ENCODE measurements at places on chromosomes 2 and 18. TPM values are rescaled to one million over a fixed set of nuclear protein-coding genes. Genes with fewer than 3 reads are reported as not detected.

DNA sequence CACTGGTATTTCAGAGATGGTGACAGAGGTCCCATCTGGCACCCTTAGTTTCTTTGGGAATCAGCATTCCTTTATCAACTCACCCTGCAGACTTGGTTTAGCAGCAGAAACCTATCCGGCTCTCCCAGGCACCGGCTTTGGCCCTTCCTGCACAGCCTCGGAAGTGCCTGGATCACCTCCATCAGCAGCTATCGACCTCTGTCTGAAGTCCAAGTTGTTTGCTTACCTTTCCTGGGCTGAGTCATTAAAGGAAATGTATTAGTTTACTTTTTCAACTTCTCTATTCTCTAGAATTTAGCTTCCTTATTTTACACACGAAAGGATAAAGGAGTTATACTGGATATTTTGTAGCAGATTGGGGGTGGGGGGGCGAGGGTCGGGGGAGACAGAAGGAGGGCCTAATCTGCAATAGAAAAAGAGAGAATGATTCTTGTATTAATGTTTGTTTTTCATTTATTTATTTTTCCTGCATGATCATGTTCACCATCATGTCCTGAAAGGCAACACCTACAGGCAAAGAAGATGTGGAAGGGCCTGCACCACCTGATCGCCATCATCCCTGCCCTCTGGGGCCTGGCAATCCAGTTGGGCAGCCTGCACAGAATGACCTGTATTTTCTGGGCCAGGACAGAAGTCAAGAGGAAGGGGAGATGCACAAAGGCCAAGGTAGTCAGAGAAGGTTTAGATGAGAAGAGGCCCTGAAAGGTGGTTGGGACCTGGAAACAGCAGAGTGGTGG is 22.1 kb upstream of the MAT2A start:
- DNase-seq, result no peak

DNA sequence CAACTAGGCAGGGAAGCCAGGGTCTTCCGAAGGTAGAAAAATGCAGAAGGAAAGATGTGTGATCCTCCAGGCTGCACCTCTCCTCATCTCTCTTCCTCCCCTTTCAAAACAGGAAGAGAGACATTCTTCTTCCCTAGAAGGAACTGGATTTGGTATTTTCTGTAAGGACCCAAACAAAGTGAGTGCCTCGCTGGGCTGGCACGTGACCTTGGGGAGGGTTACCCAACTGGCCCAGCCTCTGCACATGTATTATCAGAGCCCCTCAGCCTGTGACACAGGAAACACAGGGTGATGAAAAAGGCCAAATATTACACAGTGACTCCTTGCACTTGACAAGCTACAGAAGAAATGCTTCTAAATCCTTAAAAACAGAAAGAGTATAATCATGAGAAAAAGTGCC is 2.3 kb downstream of the HJURP start:
- DNase-seq, result no peak

DNA sequence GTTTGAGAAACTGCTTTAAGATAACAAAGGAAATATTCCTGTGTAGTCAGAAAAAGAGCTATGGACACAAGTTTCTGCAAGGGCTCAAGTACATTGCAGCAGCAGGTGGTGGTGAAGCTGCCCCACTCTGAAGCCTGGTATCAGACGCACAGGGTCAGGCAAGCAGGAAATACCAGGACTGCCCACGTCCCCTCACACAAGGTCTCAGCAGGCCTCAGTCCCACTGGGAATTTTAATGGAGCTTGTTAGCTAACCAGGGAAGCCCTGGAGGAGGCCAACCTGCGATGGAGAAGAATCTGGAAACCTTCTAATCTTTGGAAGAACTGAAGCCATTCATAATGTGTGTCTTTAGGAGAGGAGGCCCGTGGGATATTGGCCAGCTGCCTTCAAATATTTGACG is 168.3 kb downstream of the UXS1 start:
- no peak for DNase-seq

- no peak for DNase-seq
Measured at GRCh38 chr18:24014986-24015638, 558 bp downstream of the TTC39C start.

Gene TFCP2L1
- total RNA-seq, result 1.00 TPM

- no peak for DNase-seq
Measured at GRCh38 chr2:177363332-177363731, 29.2 kb upstream of the AGPS start.

GRCh38 chr2:64819774-64820688 is 166.3 kb upstream of the SERTAD2 start:
- no peak for DNase-seq

DNA sequence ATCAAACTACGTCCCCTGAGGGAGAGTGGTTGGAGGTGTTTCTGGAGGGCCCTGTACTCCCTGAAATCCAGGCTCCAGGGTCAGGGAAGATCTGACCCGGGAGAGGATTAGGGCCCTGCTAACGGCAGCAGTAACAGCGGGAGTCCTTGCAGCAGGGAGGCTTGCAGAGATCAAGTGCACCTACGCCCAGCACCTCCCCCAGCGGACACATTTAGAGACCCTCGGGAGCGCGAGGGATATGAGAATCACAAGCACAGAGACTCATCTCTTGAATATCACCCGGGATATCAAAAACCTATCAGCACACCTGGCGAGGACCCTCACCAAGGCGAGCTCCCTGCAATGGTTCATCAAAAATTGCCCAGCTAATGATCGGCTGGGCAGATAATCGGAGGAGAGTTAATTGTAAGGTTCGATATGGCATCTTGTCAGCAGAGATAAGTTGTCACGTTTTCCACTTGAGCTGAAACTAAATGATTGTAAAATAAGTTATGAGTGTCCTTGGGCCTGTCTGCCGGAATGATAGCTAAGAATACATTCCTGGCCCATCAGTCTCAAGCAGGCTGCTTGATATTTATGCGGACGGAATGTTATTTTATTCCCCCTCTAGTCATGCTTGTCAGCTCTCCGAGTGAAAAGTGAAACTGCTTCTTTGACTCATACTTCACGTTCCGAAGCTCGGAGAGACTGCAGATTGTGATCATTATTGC is 209.8 kb downstream of the GBX2 start:
- no peak for DNase-seq

Measured in K562 (cell line).